ENCODE measurements at places on chromosomes 12 and 14. TPM values are rescaled to one million over a fixed set of nuclear protein-coding genes. Genes with fewer than 3 reads are reported as not detected.

Gene TNS2
- total RNA-seq, result 7.2 TPM

DNA sequence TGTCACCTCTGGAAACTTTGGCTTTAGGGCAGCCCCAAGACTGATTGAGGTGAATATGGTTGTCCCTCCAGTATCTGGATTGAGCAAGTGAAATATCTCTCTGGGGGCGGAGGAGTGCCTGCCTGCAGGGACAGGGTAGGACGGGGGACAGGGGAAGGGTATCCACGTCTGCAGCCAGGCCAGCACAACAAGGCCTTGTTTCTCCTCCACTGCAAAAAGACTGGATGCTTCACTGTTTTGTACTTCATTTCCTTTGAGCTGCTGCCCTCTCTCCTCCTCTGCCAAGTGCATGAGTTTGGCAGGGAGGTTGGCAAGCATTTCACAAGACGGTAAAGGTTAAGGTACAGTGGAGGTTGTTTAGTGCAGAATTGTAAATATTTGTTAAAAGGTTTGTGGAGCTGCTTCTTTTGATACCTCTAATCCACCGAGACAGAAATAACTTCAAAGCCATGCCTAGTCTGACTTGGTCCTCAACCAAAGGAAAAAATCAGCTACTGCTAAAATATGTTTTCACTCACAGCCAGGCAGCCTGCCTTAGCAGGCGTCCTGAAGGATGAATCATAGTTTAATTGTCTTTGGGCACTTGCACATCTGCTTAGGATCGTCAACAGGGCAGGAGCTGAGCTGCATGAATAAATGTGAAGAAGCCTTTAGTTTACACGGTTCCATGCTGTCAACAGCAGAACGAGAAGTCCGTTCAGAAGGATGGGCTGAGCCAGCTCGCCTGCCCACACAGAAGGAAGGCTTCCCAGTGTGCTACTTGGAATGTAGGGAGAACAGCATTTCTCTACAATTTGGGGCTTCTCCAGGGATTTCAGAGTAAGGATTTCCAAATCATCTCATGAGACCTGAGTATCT, 269.7 kb downstream of the TTC6 start:
- no peak for DNase-seq
- no peaks in the 10 kb centered on the region for H3K27me3 ChIP-seq
- no peaks in the 10 kb centered on the region for H3K36me3 ChIP-seq

GRCh38 chr12:121849665-121850064, 9.0 kb downstream of the HPD start:
- no peak overlapping the region for H3K27ac ChIP-seq
- H3K4me3 ChIP-seq, result no peak overlapping the region
- DNase-seq, result no peak
- no peaks in the 10 kb centered on the region for H3K27me3 ChIP-seq

DNA sequence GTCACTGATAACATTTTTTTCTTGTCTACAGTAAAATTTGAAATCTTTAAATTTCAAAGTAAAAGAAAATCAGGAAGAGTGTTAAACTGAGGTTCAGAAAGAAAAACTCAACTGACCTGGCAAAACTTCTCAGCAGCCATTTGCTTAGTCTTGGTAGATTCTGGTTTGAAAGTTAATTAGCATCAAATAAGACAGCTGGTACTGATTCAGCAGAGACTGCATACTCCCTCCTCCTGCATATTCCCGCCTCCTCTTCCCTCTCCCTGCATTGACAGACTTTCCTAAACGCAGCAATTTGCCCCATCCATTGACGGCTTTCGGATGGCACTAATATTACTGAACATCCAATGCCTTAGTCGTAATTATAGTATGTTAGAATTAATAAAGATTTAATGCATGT, 520.8 kb downstream of the FLRT2 start:
- no peaks in the 10 kb centered on the region for H3K27me3 ChIP-seq
- DNase-seq, result no peak
- H3K27ac ChIP-seq, result no peak overlapping the region
- H3K4me3 ChIP-seq, result no peak overlapping the region

DNA sequence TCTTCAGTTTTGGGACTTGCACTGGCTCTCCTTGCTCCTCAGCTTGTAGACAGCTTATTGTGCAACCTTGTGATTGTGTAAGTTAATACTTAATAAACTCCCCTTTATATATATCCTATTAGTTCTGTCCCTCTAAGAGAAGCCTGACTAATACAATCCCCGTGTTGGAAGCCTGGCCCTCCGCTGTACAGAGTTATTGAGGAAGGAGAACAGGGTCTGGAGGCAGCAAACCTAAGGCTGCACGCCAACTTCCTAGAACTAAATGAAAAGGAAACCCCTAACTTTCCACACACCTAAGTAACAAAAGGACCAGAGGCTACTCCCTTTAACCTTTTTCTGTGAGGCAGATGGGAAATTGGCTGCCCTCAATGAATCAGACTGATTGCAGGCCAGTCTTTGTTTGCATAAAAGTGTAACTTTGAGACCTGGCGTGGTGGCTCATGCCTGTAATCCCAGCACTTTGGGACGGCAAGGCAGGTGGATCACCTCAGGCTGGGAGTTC, 42.6 kb upstream of the LIMA1 start:
- no peaks in the 10 kb centered on the region for H3K36me3 ChIP-seq
- no peak for DNase-seq
- H3K27me3 ChIP-seq, result no peaks in the 10 kb centered on the region
- no peak overlapping the region for H3K27ac ChIP-seq
- H3K4me1 ChIP-seq, result no peaks in the 10 kb centered on the region

- H3K27ac ChIP-seq, result no peak overlapping the region
- H3K4me1 ChIP-seq, result no peaks in the 10 kb centered on the region
- no peak for DNase-seq
- no peaks in the 10 kb centered on the region for H3K36me3 ChIP-seq
- H3K4me3 ChIP-seq, result no peak overlapping the region
- H3K27me3 ChIP-seq, result no peaks in the 10 kb centered on the region
Observed at GRCh38 chr12:61538951-61539350, 721.3 kb upstream of the USP15 start.

- no peak for DNase-seq
- no peak overlapping the region for H3K27ac ChIP-seq
- no peaks in the 10 kb centered on the region for H3K36me3 ChIP-seq
- no peaks in the 10 kb centered on the region for H3K27me3 ChIP-seq
- no peaks in the 10 kb centered on the region for H3K4me1 ChIP-seq
Observed at GRCh38 chr12:91937706-91938105, 207.9 kb downstream of the BTG1 start.

DNA sequence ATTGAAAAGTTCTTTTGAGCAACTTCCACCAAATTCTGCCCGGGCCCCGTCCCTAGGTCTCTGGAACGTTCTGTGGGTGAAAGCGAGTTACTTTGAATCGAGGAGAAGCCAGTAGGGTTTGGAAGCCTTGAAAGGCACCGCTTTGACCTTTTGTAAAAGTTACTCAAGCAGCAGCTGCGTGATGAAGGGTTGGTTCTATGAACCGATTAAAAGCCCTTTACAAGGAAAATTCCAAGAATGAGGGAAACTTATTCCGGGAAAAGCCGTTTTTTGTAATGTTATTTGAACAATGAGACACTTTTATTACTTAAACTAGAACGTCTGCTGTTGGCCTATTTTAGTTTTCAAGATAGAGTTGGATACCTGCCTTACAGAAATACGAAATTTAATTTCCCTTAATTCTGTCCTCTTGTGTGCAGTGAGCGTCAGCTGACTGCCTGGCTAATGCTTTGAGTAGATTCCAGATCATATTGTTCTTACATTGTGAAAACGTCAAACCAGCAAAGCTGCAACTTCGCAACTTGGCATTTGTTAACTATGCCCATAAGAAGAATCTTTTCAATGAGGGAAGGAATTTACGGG, 906 bp downstream of the LARP4 start:
- H3K27me3 ChIP-seq, result no peaks in the 10 kb centered on the region
- H3K36me3 ChIP-seq, result no peaks in the 10 kb centered on the region
- H3K4me3 ChIP-seq, result peak overlapping the region; percentile 90
- peak overlapping the region; percentile 76 for H3K27ac ChIP-seq
